ENCODE measurements at places on chromosomes 1 and 21.

GRCh38 chr1:79859212-79859948 is 852.9 kb upstream of the ADGRL4 start:
- no peak for DNase-seq

DNA sequence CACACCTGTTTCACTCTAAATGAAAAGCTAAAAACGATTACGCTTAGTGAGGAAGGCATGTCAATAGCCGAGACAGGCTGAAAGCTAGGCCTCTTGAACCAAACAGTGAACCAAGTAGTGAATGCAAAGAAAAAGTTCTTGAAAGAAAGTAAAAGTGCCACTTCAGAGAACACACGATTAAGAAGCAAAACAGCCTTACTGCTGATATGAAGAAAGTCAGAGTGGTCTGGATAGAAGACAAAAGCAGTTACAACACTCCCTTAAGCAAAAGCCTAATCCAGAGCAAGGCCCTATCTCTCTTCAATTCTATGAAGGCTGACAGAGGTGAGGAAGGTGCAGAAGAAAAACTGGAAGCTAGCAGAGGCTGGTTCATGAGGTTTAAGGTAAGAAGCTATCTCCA is 130.7 kb downstream of the SIPA1L2 start:
- no peak for DNase-seq

- no peak for DNase-seq
Measured at GRCh38 chr1:202710070-202711045, at the start of gene SYT2. TSS of gene SYT2 (minus strand) at chr1:202710454. CDS start at chr1:202605772, 104,682 bp downstream.

DNA sequence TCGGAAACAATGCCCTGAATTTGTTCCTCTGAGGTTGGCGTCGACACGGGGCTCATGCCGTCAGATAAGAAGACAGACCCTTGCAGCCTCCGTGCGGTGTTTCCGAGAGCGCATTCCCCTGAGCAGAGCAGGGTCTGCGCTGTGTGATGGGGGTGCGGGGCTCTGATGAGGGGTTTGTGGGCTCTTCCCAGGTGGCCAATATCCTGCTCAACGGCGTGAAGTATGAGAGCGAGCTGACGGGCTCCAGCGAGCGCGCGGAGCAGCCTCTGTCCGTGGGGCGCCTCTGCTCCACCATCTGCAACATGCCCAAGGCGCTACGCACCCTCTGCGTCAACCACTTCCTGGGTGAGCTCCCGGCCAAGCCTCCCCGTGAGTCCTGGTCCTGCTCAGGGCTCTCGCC is 17.3 kb downstream of the SLC45A1 start:
- DNase-seq = no peak

GRCh38 chr1:53562291-53562980 is 103.2 kb downstream of the DMRTB1 start:
- no peak for DNase-seq

GRCh38 chr21:16028142-16028541 is 298.4 kb downstream of the USP25 start:
- DNase-seq = no peak

DNA sequence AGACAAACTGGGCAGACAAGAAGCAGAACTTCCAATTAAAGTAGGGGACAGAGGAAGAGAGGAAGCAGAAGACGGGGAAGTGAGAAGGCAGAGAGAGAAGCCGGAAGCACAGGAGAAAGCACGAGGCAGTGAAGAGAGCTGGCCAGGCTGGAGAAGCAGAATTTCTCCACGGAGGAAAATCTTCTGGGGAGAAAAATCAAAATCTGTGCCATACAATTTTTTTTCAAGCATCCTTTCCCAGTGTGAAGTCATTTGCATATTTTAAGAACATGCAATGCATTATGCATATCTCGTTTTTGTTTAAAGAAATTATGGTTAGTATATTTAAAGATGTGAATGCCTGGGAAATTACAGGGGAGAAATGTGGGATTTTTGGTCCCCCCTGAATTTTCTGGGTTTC is 7.3 kb upstream of the CAMK2N1 start:
- DNase-seq = no peak

- DNase-seq = peak; percentile 55
Measured at GRCh38 chr1:25820247-25821111, 725 bp downstream of the MTFR1L start.

GRCh38 chr21:17386498-17386897 is 126.3 kb upstream of the CXADR start:
- no peak for DNase-seq

DNA sequence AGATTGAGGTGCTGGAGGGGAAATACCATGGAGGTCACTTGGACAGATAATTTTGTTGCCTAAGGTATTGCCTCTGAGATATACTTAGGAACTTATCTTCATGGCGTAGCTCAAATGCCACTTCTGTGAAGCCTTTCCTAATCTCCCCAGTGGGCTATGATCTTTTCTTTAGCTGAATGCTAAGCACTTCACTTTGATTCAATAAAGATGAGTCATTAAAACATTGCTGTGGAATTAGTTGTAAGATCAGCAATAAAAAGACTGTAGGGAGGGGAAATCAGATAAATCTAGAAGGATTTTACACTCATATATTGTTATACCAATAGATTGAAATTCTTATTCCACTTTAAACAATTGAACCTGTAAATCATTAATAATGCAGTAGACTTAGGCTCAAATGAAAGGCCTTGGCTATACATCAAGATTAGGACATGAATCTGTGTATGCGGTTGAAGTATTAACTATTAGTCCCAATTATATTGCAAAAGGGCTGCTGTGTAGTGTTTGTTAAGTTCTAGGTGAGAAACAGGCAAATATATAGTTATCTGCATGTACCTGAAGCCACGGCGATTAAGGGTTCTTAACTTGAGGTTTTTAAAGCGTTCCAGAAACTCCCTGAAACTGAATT is 19.2 kb upstream of the MAGOH start:
- DNase-seq = no peak

GRCh38 chr1:8586438-8586837 is 231.0 kb downstream of the RERE start:
- no peak for DNase-seq

DNA sequence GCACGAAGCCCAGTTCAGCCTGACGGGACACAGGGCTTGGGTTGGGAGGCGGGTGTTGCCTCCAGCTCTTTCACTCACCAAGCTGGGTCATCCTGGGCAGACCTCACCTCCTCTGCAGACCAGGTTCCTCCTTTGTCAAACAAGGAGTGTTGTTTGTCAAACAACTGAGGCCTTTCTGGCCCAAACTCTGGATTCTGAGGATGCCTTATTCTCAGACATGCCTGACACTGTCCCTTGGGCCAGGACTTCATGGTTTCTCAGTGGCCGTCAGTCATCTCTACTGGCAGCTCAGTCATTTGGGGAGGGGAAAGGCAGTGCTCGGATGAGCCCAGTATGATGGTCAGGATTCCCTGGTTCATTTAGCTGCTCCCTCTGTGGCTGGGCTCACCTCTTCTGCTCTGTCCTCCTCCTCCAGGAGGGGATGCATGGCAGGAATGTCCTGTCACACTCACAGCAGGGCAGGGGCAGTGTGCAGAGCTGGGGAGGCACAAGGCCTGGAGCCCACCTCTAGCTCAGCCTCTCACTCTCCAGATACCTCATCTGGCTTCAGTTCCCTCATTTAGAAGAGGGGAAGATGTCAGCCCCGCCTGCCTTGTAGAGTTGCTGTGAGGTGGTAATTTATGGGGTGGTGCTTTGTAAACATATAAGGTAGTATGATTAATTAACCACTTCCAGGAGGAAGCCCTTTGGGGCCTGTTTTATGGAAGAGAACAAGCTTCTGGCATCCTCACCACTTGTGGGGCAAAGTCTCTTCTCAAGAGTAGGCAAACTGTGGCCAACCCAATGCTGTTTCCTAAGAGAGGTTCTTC is 20.6 kb downstream of the SLC2A1 start:
- DNase-seq = no peak

DNA sequence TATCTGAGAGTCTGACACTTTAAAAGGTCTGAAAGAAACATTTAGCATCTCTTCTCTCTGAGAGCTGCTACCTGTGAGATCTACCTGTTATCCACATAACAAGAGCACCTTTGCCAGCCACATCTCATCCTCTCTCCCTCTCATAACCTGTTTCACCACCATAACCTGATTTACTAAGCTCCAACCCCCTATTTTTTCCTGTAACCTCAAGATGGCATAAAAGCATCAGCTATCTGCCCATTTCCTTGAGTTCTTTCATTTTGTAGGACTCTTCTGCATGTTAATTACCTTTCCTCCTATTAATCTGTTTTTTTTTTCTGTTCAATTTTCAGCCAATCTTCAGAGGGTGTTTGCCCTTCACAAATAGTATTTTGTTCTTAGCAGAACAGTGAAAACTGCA is 136.5 kb upstream of the KCNK1 start:
- no peak for DNase-seq

DNA sequence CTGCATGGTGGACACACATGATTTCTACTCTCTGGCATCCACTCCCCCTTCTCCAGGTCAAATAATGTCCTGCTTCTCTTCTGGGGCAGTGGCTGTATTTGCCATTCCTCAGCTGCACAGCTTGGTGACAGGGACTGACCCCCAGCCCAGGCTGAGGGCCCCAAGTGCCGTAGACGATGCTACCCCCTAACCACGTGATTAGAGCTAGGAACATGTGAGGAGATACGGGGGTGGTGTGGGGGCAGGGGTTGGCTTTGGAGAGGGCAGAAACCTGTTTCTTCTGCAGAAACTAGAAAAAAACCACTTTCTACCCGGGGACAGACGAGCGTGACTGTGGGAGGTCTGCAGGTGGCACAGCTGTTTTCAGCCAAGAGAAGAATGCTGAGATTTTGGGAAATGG is 192.4 kb downstream of the SIPA1L2 start:
- DNase-seq = no peak

DNA sequence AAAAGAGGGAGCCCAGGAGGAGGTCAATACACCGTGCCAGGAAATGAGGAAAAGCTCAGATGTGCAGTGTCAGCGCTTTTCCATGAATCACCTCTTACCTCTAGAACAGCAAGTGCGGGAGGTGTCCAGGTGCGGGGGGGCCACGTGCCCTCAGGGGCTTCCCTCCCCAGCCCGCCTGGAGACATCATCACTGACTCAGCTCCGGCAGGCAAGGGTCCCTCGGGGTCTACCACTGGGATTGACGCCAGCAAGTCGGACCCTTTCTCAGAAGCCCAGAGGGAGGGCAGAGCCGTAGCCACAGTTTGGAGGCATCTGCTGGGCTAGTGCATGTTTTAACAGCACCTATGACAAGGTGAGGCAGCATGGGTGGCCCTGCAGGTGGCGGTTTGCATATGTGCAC is 67.4 kb upstream of the TRAPPC10 start:
- no peak for DNase-seq

GRCh38 chr1:81183553-81183952 is 617.2 kb upstream of the ADGRL2 start:
- no peak for DNase-seq

DNA sequence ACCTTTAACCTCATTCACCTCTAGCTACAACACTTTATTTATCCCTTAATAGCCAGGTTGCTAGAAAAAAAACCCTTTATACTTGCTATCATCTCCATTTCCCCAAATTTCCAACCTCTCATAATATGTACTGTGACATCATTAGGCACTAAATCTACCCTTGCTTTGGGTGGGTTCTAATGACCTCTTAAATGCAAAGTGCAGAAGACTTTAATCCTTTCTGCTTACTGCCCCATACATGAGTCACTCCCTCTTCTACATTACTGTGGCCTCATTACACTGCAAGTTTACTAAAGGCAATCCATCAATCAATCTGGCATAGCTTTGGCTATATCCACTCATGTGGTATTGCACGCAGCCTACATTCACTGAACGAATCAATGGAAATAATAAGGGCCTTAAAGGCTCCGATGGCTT is 353.3 kb downstream of the SMYD3 start:
- DNase-seq = no peak

- no peak for DNase-seq
Measured at GRCh38 chr1:245091818-245092637, 62.8 kb upstream of the KIF26B start.

GRCh38 chr21:38422082-38422481 is 76.2 kb downstream of the ERG start:
- DNase-seq = no peak

GRCh38 chr1:169741666-169742394 is 8.0 kb upstream of the SELE start:
- no peak for DNase-seq

GRCh38 chr1:119656410-119656955 is 8.4 kb upstream of the ZNF697 start:
- no peak for DNase-seq

DNA sequence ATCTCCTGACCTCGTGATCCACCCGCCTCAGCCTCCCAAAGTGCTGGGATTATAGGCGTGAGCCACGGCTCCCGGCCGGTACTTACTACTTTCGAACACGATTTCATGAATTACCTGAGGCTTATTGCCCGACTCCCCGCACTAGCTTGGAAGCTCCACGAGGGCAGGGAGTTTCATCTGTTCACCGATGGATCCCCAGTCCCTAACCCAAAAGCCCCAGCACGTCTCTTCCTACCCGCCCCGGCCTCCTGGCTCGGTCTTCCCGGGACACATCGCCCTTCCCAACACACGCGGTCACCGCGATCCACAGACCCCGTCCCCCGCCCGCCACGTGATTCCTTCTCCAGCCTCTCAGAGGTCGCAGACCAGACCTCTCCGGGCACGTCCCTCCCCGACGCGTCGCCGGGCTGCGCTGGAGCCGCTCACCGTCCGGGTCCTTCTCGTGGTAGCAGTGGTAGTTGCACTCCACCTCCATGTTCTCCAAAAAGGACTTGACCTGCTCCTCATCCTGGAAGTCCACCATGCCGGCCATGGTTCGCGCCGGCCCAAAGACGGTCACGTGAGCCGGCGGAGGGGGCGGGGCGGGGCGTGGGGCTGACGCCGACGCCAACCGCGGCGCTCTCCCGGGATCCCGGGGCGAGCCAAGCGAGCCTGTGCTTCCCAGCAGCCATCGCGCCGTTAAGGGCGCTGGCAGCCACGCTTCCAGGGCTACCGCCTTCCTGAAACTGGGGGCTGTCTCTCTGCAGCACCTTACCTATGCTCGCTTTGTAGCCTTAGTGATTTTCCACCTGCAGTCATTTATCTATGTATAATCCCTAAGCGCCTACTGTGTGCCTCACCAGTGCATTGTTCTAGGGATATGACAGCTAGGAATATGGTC is at the start of gene COA7:
Gene COA7 (minus strand): TSS at position 553 of the 880 bp plus-strand sequence. CDS start 21 bp downstream, at position 532.
- DNase-seq = peak; percentile 22

DNA sequence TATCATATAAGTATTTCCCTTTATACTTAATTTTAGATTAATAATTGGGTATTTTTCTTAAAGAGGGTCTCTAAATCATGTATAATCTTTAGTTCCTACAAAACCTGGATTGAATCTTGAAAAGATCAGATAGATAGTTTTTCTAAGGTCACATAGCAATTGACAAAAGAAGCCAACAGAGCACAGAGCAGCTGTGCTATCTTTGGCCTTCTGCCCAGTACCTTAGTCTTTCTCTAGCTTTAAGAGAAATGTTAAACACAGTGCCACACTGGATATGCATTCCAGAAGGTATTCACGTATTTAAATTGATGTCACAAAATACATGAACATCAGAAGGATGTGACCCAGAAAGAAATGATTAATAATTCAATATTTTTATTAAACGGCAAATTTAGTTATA is 86.8 kb downstream of the C21orf91 start:
- DNase-seq = no peak

DNA sequence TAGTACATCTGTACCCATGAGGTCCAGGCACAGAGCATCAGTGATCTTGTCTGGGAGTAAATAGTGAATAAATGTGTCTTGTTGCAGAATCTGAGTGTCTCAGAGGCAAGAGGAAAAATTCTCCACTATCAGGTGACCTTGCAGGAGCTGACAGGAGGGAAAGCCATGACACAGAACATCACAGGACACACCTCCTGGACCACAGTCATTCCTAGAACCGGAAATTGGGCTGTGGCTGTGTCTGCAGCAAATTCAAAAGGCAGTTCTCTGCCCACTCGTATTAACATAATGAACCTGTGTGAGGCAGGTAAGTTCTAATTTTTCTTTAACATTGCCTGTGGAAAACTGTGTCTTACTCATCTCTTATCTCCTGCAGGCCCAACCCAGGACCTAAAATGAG is 43.1 kb downstream of the IL12RB2 start:
- DNase-seq = no peak

- no peak for DNase-seq
Measured at GRCh38 chr1:167514288-167514687, 4.0 kb downstream of the CD247 start.
